Fibroblast of pulmonary artery (primary cell): ENCODE measurements at places on chromosomes 7 and 10.

DNA sequence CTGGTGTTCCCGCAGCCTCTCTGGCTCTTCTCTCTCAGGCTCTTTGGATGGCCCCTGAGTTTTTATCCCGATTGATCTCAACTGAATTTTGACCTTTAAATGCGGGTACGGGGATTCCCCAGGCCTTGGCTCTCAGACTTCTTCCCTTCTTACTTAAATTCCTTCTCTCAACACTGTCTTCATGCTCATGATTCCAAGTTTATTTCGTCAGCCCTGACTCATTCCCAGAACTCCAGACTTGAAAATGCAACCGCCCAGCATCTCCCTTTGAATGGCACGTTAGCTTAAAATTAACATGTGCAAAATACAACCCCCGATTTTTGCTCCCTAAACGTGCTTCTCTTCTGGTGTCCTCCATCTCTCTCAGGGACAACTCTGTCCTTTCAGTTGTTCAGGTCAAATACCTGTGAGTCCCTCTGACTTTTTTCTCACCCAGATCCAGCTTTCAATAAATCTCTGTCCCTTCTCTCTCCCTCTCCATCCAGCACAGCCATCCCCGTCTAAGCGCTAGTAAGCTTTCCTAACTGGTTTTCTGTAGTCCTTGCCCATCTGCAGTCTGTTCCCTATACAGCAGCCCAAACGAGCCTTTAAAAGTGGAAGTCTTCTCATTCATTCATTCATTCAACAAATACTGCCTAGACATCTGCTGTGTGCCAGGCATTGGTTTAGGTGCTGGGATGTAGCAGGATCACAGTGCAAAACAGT, 7.1 kb downstream of the HECW1 start:
- peak; percentile 78 for DNase-seq

DNA sequence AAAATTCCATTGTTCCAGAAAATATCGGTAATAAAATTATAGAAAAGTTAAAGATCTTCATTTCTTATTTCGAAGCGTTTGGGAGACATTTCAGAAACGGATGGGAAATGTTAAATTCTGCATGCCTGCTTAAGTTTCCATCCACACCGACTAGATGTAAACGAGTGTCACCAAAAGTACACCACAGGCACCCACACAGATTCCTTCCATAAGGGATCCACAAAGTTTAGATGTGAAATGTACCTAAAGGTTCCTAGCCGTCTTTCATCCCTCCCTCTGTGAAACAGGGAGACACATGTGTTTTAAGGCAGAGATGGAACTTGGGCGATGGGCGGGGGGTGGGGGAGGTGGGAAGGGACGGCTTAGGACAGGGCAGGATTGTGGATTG, 621 bp upstream of the CAV1 start:
- no peak for DNase-seq

- DNase-seq, result peak; percentile 84
Measured at GRCh38 chr7:1458683-1459511, at the start of gene MICALL2. Gene MICALL2, minus strand, starts transcription at chr7:1459470. Its CDS starts 144 bp downstream, at chr7:1459326.

DNA sequence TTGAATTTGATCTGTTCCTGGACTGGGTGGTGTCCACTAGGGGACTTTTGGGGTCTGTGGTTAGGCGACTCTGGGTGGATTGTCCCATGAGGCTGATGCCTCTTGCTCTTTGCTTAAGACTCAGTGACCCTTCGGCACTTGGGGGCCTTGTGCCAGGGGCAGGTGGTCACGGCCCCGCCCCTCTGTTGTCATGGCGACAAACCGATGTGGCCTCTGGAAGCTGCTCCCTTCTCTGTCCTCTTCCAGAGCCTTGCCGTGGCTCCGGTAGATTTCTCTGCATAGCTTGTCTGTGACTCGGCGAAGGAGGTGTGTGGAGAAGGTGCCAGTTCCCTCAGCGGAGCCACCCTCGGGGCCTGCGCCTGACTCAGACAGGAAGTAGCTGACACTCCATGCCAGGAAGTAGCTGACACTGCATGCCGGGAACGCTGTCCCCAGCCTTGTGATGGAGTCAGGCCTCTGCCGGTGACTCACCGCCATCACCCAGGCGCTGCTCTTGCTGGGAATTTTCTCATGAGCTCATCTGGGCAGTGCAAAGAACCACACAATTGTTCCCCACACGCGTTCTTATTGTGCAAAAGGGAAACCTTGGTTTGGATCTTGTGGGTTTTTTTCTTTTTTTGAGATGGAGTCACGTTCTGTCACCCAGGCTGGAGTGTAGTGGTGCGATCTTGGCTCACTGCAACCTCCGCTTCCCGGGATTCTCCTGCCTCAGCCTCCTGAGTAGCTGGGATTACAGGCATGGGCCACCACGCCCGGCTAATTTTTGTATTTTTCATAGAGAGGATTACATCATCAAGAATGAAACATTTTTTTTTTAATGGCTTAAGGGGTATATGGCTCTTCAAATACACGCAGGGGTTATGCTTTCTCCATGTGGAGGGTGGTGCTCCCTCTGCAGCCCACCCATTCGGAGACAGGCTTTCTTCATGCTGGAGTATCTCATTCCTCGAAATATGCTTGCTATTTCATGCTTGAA, 72.6 kb downstream of the PFKFB3 start:
- peak; percentile 98 for DNase-seq
